Nucleus accumbens (tissue), 56 donors: ENCODE measurements at places on chromosomes 5 and 9.

DNA sequence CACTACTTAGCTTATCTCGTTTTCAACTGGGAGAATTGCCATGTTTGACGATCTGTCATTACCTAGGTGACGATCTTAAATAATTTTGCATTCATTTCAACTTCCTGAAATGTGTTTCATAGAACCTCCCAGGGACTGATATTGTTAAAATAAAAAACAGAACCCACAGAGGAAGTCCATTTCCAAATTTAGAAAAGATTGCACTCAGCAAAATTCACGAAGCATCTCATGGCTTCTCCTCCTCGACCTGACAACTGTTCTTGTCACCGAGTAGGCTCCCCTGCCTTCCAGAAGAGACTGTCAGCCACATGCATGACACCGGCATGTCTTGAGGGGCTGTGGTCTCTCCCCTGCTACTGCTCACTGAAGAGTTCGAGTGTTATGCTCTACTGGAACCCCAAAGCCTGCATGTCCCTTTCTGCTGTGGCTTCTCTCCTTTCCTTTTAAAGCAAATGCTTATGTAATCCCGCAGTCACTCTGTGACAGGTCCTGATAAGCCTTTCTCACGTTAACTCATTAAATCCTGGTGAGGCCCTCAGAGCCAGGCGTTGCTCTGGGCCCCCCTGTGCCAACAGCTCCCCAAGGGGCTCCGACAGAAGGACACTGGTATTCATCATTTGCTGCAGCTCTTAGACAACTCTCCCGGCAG lies 26.8 kb upstream of the ANKRD33B start:
- DNase-seq, result no peak

GRCh38 chr9:98260635-98261034 lies 5.2 kb upstream of the TBC1D2 start:
- DNase-seq, result no peak

DNA sequence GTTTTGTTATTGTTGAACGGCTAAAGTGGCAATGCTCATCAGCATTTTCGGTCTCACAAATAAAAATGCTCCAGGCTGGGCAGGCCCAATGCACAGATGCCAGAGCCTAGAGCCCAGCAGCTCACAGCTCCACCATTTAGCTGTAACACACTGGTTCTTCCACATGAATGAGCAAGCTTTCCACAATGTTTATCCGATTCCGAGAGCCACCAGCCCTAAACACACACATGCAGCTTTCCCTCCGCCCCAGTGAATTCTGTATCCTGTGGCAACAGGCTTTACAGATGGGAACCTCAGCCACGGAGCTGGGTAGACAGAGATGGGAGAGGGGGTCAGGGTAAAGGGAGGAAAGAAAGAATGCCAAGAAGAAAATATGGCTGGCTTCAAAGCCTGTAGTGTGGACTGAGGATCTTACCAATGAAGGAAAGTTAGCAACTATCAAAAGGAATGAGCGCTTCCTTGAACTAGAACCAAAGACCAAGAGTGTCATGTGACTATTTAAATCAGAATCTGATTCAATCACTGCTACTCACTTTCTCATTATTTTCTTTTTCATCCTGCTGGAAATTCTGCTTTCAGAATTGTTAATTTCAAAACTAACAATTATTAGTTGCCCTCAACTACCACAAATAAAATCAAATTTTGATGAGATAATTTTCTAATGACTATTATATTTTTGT lies 77.1 kb downstream of the MRPS27 start:
- DNase-seq, result no peak

- no peak for DNase-seq
Measured at GRCh38 chr5:92337772-92338234, 954.7 kb upstream of the ARRDC3 start.

DNA sequence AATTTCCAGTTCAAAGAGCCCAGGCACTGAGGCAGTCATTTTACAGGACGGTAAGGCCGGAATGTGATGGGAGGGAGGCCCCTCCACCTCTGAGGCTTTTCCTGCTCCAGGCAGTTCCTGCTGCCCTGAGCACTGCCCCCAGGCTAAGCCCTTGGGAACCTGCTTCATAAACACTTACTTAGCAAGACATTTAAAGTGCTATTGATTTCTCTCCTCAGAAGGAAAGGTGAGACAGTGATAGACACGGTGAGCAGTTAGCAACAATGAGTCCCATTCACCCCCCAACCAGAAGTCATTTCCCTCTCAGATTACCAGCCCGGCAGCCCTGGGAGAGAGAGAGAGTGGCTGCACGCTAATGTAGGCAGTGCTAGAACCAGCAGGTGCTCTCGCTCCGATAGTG lies 462.5 kb downstream of the SPOCK1 start:
- DNase-seq, result no peak

GRCh38 chr5:65171645-65172044 lies 310.1 kb downstream of the ADAMTS6 start:
- DNase-seq, result no peak

GRCh38 chr5:58498340-58498942 lies 7.2 kb downstream of the GAPT start:
- peak; percentile 10 for DNase-seq

GRCh38 chr9:37243588-37244345 lies 123.4 kb downstream of the ZCCHC7 start:
- no peak for DNase-seq

DNA sequence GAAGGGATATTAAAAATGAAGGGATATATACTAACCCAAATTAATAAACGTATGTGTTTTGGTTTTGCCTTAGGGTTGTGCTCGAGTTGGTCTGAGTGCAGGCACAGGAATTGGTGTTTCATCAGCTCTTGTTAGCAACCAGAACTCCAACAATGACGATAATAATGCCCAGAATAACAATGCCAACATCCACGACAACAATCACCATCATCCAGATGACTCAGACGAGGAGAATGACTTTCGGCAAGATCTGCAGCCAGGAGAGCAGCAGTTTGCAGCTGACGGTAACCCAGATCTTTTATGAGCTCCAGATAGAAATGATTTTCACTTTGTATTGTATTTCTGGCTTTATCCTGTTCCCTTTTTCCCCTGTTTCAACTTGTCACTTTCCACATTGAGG lies 33.2 kb downstream of the FBXO38 start:
- no peak for DNase-seq

GRCh38 chr9:32117291-32117690 lies 267.2 kb upstream of the ACO1 start:
- no peak for DNase-seq

GRCh38 chr9:133657120-133657661 lies 21.0 kb downstream of the DBH start:
- no peak for DNase-seq

GRCh38 chr9:99752417-99753109 lies 69.1 kb upstream of the NR4A3 start:
- DNase-seq, result no peak

GRCh38 chr5:14218480-14218879 lies 75.3 kb downstream of the TRIO start:
- DNase-seq, result no peak

GRCh38 chr5:116478491-116478890 lies 96.1 kb downstream of the SEMA6A start:
- DNase-seq, result no peak

GRCh38 chr5:83498585-83498984 lies 27.0 kb downstream of the VCAN start:
- DNase-seq, result no peak

- no peak for DNase-seq
Measured at GRCh38 chr9:21684231-21684630, 118.2 kb upstream of the MTAP start.
